Neural progenitor cell (in vitro differentiated cells): ENCODE measurements at places on chromosomes 6 and 20.

GRCh38 chr6:3214898-3215297 is 12.6 kb downstream of the TUBB2B start:
- H3K4me1 ChIP-seq: no peaks in the 10 kb centered on the region
- H3K36me3 ChIP-seq: no peaks in the 10 kb centered on the region
- no peak overlapping the region for H3K4me3 ChIP-seq
- no peak for DNase-seq

DNA sequence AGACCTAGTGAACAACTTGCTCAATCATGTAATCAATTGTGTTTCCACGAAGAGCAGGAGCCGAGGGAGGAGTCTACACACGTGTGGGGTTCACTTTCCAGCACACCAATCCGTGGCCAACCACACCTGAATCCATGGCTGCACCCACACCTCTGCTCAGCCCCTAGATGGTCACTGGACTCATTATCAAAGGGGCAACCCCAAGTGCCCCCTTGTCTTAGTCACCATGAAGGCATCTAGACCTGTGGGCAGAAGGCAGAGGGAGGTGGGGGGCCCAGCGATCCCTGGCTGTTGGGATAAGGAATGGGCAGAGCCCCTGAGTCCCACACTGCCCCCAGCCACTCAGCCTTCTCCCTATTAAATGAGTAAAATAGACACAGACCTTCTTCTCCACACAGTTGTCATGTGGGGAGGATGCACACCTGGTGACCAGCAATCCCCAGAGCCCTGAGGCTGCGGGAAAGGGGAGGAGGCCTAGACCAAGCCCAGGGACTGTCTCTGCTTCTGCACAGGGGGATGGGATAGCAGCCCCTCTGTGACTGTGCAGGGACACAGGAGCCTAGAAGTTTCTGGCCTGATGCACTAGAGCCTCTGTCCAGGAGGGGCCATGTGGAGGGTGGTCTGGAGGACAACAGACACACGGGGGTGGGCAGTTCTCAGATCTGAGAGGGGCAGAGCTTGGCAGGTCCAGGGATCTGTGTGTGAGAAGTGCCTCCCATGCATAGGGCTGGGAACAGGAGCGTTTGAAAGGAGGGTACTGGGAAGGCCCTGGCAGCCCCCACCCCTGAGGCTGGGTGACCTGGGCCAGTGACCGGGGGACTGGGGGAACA is 1.9 kb upstream of the RAET1L start:
- H3K27ac ChIP-seq: no peak overlapping the region
- H3K27me3 ChIP-seq: peaks cover 53% of the 10 kb centered on the region
- H3K4me3 ChIP-seq: no peak overlapping the region
- no peaks in the 10 kb centered on the region for H3K36me3 ChIP-seq
- no peaks in the 10 kb centered on the region for H3K4me1 ChIP-seq
- DNase-seq: no peak

DNA sequence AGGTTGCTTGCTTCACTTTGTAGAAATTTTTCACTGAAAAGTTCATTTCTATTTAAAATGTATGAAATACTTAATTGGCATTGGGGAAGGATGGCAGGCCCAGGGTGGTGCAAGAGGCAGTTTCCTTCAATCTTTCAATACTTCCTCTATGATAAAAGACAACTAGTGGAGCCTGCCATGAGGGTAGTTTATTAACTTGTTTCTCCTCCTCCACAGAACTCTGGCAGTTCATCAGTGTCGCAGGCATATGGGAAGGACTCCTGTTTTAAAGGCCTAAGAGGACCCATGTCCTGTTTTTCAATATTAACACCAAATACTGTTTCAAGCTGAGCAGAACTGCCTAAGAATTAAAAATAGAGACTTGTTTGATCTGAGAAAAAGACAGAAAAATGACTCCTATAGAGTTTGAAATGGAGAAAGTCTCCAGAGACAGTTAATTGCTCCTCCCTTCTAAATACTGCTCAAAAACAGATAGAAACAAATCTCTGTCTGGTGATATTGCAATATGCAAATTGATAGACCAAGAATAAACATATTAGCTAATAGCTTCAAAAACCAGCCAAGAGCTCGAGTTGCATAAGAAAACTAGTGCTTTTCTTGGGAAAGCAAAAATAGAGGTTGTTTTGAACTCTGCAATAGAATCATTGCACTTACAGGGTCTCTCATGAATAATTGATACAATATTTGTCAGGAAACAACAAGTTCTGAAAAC is 665.7 kb upstream of the SLC35B3 start:
- H3K4me1 ChIP-seq: peaks cover 11% of the 10 kb centered on the region
- no peak overlapping the region for H3K27ac ChIP-seq
- H3K36me3 ChIP-seq: no peaks in the 10 kb centered on the region
- H3K4me3 ChIP-seq: no peak overlapping the region
- no peak for DNase-seq

GRCh38 chr6:155123520-155123919 is 128.4 kb downstream of the TIAM2 start:
- peak; percentile 57 for DNase-seq
- H3K36me3 ChIP-seq: no peaks in the 10 kb centered on the region
- H3K27me3 ChIP-seq: peaks cover 16% of the 10 kb centered on the region
- H3K4me3 ChIP-seq: no peak overlapping the region

DNA sequence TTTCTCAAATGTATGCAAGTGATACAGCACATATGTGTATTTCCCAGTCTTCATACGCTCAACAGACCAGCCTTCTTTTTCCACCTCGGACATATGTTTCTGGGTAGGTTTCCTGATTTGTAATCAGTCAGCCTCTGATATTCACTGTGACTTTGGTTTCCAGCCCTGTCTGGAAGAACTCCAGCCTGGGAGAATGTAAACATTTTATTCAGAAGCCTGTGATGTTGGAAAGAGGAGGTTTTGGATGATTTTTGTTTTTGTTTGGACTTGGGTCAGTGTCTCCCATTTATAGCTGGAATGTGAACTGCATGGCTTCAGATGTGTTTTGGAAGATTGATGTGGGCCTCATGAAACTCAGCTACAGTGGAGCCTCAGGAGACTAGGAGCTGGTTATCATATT is 172.2 kb upstream of the CENPW start:
- no peaks in the 10 kb centered on the region for H3K27me3 ChIP-seq
- H3K27ac ChIP-seq: no peak overlapping the region
- no peak for DNase-seq
- H3K36me3 ChIP-seq: no peaks in the 10 kb centered on the region
- peaks cover 8% of the 10 kb centered on the region for H3K4me1 ChIP-seq

DNA sequence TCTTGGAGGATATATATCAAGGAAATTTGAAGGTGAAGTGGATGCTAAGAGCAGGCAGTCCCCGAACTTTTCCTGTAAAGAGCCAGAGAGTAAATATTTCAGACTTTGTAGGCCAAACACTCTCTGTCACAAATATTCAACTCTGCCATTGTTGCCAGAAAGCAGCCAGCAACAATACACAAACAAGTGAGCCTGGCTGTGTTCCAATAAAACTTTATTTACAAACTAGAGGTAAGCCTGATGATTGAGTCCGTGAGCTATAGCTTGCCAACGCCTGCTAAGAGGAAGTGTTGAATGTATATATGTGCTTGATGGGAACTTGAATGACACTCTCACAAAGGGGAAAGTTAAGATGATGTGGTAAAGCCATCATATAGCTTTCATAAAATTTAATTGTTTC is 166.0 kb upstream of the PLN start:
- H3K4me1 ChIP-seq: peaks cover 10% of the 10 kb centered on the region
- no peak overlapping the region for H3K27ac ChIP-seq
- H3K36me3 ChIP-seq: no peaks in the 10 kb centered on the region
- no peak for DNase-seq
- no peak overlapping the region for H3K4me3 ChIP-seq

DNA sequence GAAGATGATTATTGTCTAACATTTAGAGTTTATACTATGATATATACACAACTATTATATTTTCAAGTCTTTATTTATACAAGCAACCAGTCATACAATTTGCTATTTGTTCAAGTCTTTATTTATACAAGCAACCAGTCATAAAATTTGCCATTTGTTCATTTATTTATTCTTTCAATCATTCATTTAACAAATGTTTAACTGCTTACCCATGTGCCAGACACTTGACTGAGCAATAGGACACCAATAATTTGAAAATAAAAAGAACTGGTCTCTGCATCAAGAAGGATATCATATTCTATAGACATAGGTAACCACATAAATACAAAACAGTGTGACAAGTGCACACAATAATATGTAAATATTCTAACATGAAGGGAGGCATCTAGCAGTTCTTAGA is 20.3 kb downstream of the GRIK2 start:
- peaks cover under 1% of the 10 kb centered on the region for H3K4me1 ChIP-seq
- no peak overlapping the region for H3K4me3 ChIP-seq
- no peaks in the 10 kb centered on the region for H3K27me3 ChIP-seq
- no peak overlapping the region for H3K27ac ChIP-seq

GRCh38 chr6:109060571-109060970 is 34.1 kb downstream of the SESN1 start:
- DNase-seq: no peak
- no peak overlapping the region for H3K27ac ChIP-seq
- H3K27me3 ChIP-seq: no peaks in the 10 kb centered on the region
- H3K4me1 ChIP-seq: no peaks in the 10 kb centered on the region

DNA sequence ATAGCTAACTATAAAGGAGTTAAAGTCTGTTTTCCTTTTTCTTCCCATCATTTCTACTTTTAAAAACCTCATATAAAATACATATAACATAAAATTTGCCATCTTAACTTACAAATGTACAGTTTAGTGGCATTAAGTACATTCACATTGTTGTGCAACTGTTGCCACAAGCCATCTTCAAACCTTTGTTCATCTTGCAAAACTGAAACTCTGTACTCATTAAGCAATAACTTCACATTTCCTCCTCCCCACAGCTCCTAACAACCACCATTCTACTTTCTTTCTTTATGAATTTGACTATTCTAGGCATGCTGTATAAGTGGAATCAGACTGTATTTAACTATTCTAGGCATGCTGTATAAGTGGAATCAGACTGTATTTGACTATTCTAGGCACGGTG is 4.5 kb downstream of the CCDC170 start:
- peaks cover 37% of the 10 kb centered on the region for H3K27me3 ChIP-seq
- H3K36me3 ChIP-seq: no peaks in the 10 kb centered on the region
- DNase-seq: no peak
- H3K27ac ChIP-seq: no peak overlapping the region

DNA sequence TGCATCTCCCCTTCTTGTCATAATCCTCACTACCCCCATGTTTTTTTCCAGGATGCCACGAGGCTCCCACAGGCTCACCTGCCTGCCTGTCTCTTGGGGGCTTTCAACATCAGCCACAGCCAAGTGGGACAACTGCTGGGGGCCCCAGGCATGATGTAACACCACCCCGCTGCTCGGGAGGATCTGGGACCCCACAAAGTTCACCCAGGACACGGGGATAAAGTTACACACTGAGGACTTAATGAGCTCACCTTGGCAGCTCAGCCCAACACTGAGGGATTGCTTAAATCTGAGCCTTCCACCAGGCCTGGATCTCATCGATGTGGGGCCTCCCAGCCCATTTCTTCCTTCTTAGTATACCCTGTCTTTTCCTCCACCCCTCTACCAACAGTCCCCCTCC is 56.4 kb upstream of the NNAT start:
- H3K4me1 ChIP-seq: peaks cover 5% of the 10 kb centered on the region
- no peak for DNase-seq
- no peaks in the 10 kb centered on the region for H3K36me3 ChIP-seq
- H3K27me3 ChIP-seq: no peaks in the 10 kb centered on the region

GRCh38 chr6:102075539-102075938 is 682.0 kb downstream of the GRIK2 start:
- no peaks in the 10 kb centered on the region for H3K4me1 ChIP-seq
- H3K4me3 ChIP-seq: no peak overlapping the region
- no peaks in the 10 kb centered on the region for H3K36me3 ChIP-seq
- H3K27ac ChIP-seq: no peak overlapping the region
- H3K27me3 ChIP-seq: no peaks in the 10 kb centered on the region

DNA sequence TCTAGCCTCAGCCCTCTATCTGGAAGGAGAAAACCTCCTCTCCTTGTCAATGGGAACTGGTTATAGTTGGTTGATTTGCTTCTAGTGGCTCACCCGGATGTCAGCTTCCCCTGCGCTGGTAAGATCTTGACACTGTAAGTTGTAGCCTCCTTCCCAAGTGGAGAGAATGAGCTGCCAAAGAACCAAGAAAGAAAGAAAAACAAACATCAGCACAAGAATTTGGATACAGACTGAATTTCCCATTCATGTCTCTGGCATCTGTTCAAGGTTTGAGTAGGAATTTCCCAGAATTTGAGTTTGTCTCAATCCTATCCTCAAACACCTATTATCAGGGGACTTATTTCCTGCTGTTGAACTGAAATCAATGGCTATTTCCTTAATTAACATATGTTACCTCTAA is 44.1 kb downstream of the ELOVL2 start:
- no peak overlapping the region for H3K27ac ChIP-seq
- peaks cover 12% of the 10 kb centered on the region for H3K4me1 ChIP-seq
- H3K27me3 ChIP-seq: no peaks in the 10 kb centered on the region
- no peaks in the 10 kb centered on the region for H3K36me3 ChIP-seq
- no peak overlapping the region for H3K4me3 ChIP-seq

DNA sequence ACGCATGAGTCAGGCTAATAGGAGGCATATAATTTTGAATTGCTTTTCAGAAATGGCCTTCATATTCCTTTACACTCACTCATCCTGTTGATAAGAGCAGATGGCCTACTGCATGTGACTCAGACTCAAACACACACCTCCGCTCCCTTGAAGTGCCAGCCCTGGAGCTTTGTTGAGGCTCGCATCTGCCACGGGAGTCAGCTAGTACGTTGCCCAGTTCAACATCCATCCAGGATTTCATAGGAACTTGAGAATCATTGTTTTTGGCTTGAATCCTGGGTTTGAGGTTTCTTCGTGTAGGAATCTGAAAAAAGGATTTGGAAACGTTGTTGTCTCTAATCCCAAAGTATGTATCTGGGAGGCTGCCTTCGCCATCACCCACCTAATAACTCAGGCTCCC is 87.4 kb upstream of the JAG1 start:
- no peak for DNase-seq
- H3K27ac ChIP-seq: no peak overlapping the region

GRCh38 chr20:32589256-32589655 is 4.1 kb upstream of the NOL4L start:
- H3K4me3 ChIP-seq: no peak overlapping the region
- H3K27ac ChIP-seq: no peak overlapping the region
- peaks cover 5% of the 10 kb centered on the region for H3K4me1 ChIP-seq
- DNase-seq: no peak

DNA sequence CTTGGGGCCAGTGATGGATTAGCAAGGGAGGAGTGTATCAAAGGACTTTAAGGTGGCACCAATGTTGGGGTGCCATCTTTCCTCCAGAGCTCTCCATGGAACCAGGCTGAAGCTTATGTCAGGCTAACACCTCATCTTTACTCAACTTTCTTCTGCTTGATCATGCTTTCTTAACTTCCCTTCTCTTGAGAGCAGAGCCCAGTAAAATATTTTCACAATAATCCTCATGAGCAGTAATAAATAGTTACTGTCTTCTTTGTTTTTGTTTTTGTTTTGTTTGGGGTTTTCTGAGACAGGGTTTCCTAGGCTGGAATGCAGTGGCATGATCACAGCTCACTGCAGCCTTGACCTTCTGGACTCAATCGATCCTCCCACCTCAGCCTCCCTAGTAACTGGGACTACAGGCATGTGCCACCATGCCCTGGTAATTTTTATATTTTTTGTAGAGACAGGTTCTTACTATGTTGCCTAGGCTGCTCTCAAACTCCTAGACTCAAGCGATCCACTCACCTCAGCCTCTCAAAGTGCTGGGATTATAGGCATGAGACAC is 127.9 kb upstream of the TOP1 start:
- H3K27me3 ChIP-seq: no peaks in the 10 kb centered on the region
- no peak overlapping the region for H3K27ac ChIP-seq
- H3K36me3 ChIP-seq: no peaks in the 10 kb centered on the region
- peaks cover 8% of the 10 kb centered on the region for H3K4me1 ChIP-seq
- DNase-seq: no peak
- no peak overlapping the region for H3K4me3 ChIP-seq

- H3K4me1 ChIP-seq: peaks cover 22% of the 10 kb centered on the region
- no peak for DNase-seq
- H3K27ac ChIP-seq: no peak overlapping the region
- no peaks in the 10 kb centered on the region for H3K27me3 ChIP-seq
- H3K36me3 ChIP-seq: no peaks in the 10 kb centered on the region
These were observed 90.0 kb upstream of the MAFB start for GRCh38 chr20:40778894-40779496.
